Body of pancreas (tissue), 4 donors: ENCODE measurements at places on chromosomes 4 and X.

DNA sequence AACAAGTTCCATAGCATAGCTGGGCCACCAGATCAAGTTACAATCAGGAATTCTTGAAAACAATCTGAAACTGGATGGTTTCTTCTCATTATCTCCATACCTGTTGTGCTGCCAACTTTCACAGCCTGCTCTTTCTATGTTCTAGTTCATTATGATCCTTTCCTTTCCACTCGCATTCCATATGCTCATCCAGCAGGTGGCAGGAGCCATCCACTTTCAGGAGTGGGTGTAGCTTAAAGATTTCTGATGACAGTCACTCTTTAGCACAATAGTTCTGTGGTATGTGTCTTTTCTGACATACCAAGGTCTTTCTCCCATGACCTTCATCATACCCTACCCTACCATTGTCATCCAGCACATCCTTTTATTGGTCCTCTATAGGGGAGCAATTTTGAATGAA, 46.4 kb downstream of the PAGE2 start:
- DNase-seq: peak; percentile 31

DNA sequence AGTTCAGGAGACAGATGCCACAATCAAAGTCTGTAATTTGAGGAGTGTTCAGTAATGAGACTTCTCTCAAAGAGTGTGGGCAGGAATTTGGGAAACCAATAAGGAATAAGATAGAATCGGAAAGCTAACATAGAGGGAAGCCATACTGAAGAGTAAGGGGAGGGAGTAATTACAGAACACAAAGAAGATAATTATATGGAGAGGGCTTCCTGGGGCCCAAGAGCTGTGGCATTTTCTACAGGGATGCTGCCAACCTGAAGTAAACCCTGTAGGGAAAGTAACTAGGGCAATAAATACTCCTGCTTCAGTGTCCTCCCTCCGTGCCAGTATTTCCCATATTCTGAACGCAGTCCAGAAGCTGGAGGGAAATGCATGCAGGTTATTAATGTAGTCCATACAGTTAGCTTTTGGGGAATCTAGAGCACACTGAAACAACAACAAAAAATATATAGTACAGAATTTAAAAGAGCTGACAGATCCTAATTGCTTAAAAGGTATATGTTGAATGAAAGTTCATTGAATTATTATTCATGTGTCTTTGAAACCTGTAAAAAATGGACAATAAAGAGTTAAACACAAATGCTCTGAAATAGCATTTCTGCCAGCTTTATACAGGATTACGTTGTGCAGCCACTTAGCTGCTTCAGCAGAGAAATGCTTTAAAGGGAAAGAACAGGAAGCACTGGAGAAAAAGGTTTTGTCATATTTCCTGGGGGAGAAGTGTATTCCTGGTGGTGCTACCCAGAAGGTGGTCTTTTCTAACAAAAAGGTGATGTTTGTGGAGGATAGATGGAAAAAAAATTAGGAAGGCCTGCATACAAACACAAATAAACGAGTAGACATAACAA, 48.0 kb downstream of the CXXC4 start:
- no peak for DNase-seq

GRCh38 chr4:62288808-62289541, 1088.8 kb downstream of the ADGRL3 start:
- DNase-seq: no peak

DNA sequence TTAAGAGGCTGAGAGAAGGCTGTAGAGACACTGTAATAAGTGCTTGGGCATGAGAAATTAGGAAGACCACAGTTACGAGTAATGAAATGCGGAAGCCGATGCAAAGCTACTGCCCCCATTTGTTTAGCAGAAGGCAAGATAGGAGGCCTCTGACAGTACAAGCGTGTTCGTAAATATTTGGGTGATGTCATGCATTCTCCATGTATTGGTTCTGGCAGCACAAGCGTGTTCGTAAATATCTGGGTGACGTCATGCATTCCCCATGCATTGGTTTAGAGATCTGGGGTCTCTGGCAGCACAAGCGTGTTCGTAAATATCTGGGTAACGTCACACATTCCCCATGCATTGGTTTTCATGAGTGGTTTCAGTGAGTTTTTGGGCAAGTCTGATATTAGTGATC, 661.5 kb upstream of the FRG1 start:
- no peak for DNase-seq

- no peak for DNase-seq
Observed at GRCh38 chr4:183360161-183360919, 38.1 kb upstream of the CLDN24 start.

GRCh38 chrX:48002319-48002718, 1.5 kb downstream of the ZNF182 start:
- DNase-seq: no peak

DNA sequence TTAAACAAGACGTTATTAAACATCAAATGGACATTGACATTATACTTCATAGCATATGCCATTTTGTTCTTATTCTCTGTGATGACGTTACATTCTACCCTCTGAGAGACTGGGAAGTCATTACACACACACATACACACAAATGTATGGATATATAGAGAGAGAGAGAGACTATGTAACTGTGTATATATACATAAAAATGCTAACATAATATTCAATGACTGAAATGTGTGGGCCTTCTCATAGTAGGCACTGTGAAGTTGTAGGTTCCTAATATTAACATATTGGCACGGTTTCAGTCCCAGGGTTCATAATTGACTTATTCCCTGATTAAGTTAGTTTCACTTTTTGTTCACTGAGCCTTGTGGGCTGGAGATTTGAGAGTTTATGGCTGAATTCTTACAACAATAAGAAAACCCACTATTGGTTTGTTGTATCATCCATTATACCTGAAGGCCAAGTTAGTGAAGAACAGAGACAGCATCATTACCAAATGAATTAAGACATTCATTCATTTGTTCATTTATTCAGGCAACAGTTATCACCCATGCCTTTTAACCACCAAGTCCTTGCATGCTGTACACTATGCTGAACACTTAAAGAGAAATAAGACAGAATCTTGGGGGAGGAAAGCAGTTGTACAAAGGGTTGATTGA, 68.5 kb downstream of the GAB1 start:
- DNase-seq: no peak

- no peak for DNase-seq
Observed at GRCh38 chr4:54367059-54367458, 138.0 kb downstream of the PDGFRA start.

DNA sequence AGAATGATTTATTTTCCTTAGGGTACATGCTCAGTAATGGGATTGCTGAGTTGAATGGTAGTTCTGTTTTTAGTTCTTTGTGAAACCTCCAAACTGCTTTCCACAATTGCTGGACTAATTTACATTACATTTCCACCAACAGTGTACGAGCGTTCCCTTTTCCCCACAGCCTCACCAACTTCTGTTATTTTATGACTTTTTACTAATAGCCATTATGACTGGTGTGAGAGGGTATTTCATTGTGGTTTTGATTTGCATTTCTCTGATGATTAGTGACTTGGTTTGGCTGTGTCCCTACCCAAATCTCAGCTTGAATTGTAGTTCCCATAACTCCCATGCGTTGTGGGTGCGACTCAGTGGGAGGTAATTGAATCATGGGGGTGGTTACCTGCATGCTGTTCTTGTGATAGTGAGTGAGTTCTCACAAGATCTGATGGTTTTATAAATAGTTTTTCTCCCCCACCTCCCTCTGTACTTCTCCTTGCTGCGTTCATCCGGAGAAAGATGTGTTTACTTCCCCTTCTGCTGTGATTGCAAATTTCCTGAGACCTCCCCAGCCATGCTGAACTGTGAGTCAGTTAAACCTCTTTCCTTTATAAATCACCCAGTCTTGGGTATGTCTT, 95.1 kb downstream of the GBA3 start:
- DNase-seq: no peak

GRCh38 chrX:46599051-46599560, 25.5 kb downstream of the CHST7 start:
- DNase-seq: no peak

DNA sequence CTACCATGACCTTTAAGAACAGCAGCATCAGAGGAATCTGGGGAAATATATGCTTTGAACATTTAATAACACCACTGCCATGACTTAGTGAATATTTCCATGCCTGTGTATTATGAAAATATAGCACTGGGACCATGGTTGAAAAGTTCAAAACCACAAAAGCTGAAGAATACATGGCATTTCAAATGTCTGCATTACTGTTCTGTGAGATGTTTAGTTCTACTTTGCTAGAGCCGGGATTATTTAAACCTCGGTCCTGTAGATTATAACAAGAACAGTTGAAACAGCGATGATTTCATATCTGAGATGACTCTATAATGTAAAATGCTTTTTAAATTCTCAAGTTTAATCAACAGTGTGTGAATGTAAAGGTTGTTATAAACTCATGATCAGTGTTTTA, 126.7 kb upstream of the AGA start:
- no peak for DNase-seq

DNA sequence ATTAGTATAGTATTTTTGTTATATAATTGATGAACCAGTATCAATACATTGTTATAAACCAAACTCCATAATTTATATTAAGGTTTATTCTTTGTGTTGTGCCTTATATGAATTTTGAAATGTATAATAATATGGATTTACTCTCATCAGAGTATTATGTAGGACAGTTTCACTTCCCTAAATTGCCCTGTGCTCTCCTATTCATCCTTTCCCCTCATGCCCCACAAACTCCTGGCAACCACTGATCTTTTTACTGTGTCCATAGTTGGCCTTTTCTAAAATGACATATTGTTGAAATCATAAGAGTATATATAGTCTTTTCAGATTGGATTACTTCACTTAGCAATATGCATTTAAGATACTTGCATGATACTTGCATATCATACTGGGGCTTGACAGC, 958.1 kb upstream of the GRID2 start:
- no peak for DNase-seq
